NCI-H1092 (cell line): ENCODE measurements at places on chromosomes 3 and 15.

- no peak for DNase-seq
Measured at GRCh38 chr3:41167722-41168497, 31.4 kb upstream of the CTNNB1 start.

GRCh38 chr3:133238015-133238414 is 161.8 kb upstream of the BFSP2 start:
- DNase-seq, result no peak

- no peak for DNase-seq
Measured at GRCh38 chr3:52248165-52248541, 2.6 kb downstream of the PPM1M start.

- DNase-seq, result no peak
Measured at GRCh38 chr15:101244889-101245668, 6.8 kb downstream of the CHSY1 start.

GRCh38 chr15:96564546-96564945 is 234.0 kb downstream of the NR2F2 start:
- DNase-seq, result no peak

GRCh38 chr3:72582211-72582878 is 265.9 kb downstream of the SHQ1 start:
- no peak for DNase-seq
